ENCODE measurements at places on chromosomes 6 and 20.
A peak's percentile ranks its signal among the peaks of the same experiment; 100 is the strongest.

- no peak for DNase-seq
These were observed 226.6 kb upstream of the RIN2 start for GRCh38 chr20:19531446-19531845.

- DNase-seq = no peak
These were observed 55.1 kb downstream of the CHD6 start for GRCh38 chr20:41563087-41563486.

- DNase-seq = peak; percentile 59
These were observed 143.8 kb downstream of the LPA start for GRCh38 chr6:160520043-160520904.

- DNase-seq = no peak
These were observed 42.2 kb downstream of the FLRT3 start for GRCh38 chr20:14295238-14295637.

GRCh38 chr20:48051794-48052474 lies 266.7 kb upstream of the SULF2 start:
- no peak for DNase-seq

All from stimulated activated CD4-positive, alpha-beta T cell treated with anti-CD3 and anti-CD28 coated beads, Interleukin-12 subunit alpha, Interleukin-12 subunit beta, amount 100 ng/mL, for 48 hours (primary cell).